ENCODE measurements at places on chromosomes 2 and 18. TPM values are rescaled to one million over a fixed set of nuclear protein-coding genes. Genes with fewer than 3 reads are reported as not detected.
A peak's percentile ranks its signal among the peaks of the same experiment; 100 is the strongest.

GRCh38 chr2:216181351-216181750, 72.2 kb downstream of the XRCC5 start:
- H3K4me3 ChIP-seq = no peak overlapping the region
- H3K27me3 ChIP-seq = no peaks in the 10 kb centered on the region
- H3K4me1 ChIP-seq = peaks cover 43% of the 10 kb centered on the region
- DNase-seq = no peak
- no peak overlapping the region for H3K27ac ChIP-seq
- H3K36me3 ChIP-seq = peaks cover 74% of the 10 kb centered on the region

- no peak overlapping the region for H3K27ac ChIP-seq
- DNase-seq = no peak
- H3K36me3 ChIP-seq = no peaks in the 10 kb centered on the region
- no peaks in the 10 kb centered on the region for H3K27me3 ChIP-seq
These were observed 298.9 kb downstream of the XIRP2 start for GRCh38 chr2:167187049-167187727.

DNA sequence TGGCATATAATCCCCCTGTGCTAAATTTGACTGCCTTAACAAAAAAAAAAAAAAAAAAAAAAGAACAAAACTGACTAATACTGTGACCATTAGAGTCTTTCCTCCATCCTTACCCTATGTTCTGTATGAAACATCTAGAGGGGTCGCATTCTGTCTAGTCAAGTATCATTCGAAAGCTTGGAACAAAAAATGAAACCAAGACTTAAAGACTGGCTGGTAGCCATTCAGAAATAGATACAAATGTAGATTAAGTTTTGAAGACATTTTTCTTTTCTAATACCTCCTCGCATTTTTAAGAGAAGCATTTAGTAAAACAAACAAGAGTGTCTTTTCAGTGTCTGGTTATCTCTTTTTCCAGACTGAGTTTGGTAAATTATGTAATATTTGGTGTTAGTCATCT, 66.7 kb downstream of the SPATS2L start:
- no peak for DNase-seq
- no peaks in the 10 kb centered on the region for H3K27me3 ChIP-seq
- H3K4me1 ChIP-seq = peaks cover 49% of the 10 kb centered on the region
- peaks cover 10% of the 10 kb centered on the region for H3K36me3 ChIP-seq

- no peak overlapping the region for H3K4me3 ChIP-seq
- DNase-seq = no peak
- H3K36me3 ChIP-seq = no peaks in the 10 kb centered on the region
These were observed 683 bp downstream of the GBX2 start for GRCh38 chr2:236167297-236168109.

- H3K36me3 ChIP-seq = peaks cover 40% of the 10 kb centered on the region
- no peaks in the 10 kb centered on the region for H3K27me3 ChIP-seq
- H3K27ac ChIP-seq = peak overlapping the region; percentile 53
- DNase-seq = no peak
These were observed 60.8 kb downstream of the EMILIN2 start for GRCh38 chr18:2907550-2908135.

- H3K4me1 ChIP-seq = peaks cover 13% of the 10 kb centered on the region
- no peak for DNase-seq
- H3K27me3 ChIP-seq = no peaks in the 10 kb centered on the region
- H3K36me3 ChIP-seq = peaks cover 35% of the 10 kb centered on the region
These were observed 25.5 kb downstream of the MPPE1 start for GRCh38 chr18:11882636-11883035.

- H3K4me1 ChIP-seq = no peaks in the 10 kb centered on the region
- no peak overlapping the region for H3K27ac ChIP-seq
- no peaks in the 10 kb centered on the region for H3K27me3 ChIP-seq
- no peak overlapping the region for H3K4me3 ChIP-seq
These were observed 308.6 kb downstream of the PIEZO2 start for GRCh38 chr18:10840743-10841142.

DNA sequence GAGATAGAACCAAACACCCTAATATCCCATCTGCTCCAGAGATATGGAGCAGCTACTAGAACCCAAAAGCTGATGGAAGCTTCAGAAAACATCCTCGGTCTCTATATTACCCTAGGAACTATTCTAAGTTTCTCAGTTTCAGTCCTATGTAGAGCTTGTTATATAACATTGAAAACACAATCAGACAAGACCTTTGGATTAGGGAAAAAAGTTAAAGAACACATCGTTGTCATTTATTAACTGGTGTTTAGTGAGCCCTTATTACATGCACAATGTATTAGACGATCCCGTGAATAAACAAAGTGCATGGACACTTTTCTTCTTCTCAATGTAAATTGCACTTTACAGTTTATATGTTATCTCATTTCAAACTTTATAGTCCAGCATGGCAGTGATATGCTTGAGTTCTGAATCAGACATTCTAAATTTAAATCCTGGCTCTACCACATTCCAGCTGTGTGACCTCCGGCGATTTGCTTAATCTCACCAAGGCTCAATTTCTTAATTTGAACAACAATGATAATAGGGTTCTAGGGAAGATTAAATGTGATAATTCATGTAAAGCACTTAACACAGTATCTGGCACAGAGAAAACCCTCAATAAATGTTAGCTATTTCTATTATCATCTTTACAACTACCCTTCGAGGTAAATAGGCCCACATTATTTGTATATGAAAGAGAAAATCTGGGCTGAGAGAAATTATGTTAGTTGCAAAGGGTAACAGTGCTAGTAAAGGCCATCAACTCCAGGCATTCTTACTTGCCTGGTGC, 83.6 kb upstream of the PIK3C3 start:
- no peak overlapping the region for H3K27ac ChIP-seq
- no peak for DNase-seq
- no peak overlapping the region for H3K4me3 ChIP-seq
- H3K4me1 ChIP-seq = peaks cover 4% of the 10 kb centered on the region

- DNase-seq = no peak
- H3K27ac ChIP-seq = no peak overlapping the region
- H3K4me3 ChIP-seq = peak overlapping the region; percentile 23
- H3K36me3 ChIP-seq = no peaks in the 10 kb centered on the region
- peaks cover 23% of the 10 kb centered on the region for H3K27me3 ChIP-seq
These were observed 784 bp downstream of the EDAR start for GRCh38 chr2:108988076-108988795.

GRCh38 chr2:3637692-3638455, 20.1 kb upstream of the ALLC start:
- H3K4me3 ChIP-seq = no peak overlapping the region
- H3K36me3 ChIP-seq = no peaks in the 10 kb centered on the region
- H3K4me1 ChIP-seq = peaks cover 4% of the 10 kb centered on the region
- DNase-seq = no peak
- no peak overlapping the region for H3K27ac ChIP-seq

DNA sequence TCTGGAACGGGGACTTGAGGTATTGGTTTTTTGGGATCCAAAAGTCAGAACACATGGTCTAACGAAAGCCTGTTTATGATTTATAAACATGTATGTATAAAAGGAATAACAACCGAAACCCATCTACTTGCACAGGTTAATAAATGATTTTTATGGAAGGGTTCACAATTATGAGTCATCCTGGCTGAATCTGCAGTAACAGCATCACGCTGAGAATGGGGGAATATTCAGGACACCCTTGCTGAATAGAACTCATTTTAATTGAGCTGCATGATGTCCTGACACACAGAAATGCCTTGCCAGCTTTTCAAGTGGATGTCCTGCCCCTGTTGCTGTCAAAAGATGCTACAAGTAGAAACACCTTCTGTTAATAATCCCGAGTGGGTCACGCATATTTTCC, 54.7 kb upstream of the TGFA start:
- H3K36me3 ChIP-seq = no peaks in the 10 kb centered on the region
- DNase-seq = no peak
- peaks cover 8% of the 10 kb centered on the region for H3K4me1 ChIP-seq
- H3K4me3 ChIP-seq = no peak overlapping the region
- H3K27me3 ChIP-seq = peaks cover 23% of the 10 kb centered on the region
- H3K27ac ChIP-seq = no peak overlapping the region

DNA sequence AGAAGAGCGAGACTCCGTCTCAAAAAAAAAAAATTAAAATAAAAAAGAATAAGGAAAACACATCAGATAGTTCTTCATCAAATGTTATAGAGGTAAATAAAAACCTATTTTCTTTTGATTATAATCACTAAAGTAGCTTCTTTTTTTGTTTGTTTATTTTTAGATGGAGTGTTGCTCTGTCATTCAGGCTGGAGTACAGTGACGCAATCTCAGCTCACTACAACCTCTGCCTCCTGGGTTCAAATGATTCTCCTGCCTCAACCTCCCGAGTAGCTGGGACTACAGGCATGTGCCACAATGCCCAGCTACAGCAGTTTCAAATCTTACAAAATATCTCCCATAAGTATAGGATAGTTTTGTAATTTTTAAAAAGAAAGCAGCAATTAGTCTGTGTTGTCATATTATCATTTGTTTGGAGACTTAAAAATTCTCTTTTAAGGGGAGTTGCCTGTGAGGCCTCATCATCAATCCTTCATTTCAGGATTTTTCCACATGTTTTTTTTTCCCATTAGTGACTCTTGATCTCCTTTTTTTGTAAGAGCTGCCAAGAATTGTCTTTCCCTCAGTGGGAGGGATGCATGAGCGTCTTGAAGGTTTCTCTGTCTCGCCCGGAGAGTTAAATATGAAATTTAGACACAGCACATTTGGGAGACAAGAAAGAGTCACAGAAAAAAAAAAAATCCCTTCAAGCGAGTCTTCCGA, 275.9 kb downstream of the CDCA7 start:
- H3K27ac ChIP-seq = no peak overlapping the region
- no peaks in the 10 kb centered on the region for H3K36me3 ChIP-seq
- H3K4me1 ChIP-seq = no peaks in the 10 kb centered on the region
- peaks cover 9% of the 10 kb centered on the region for H3K27me3 ChIP-seq

DNA sequence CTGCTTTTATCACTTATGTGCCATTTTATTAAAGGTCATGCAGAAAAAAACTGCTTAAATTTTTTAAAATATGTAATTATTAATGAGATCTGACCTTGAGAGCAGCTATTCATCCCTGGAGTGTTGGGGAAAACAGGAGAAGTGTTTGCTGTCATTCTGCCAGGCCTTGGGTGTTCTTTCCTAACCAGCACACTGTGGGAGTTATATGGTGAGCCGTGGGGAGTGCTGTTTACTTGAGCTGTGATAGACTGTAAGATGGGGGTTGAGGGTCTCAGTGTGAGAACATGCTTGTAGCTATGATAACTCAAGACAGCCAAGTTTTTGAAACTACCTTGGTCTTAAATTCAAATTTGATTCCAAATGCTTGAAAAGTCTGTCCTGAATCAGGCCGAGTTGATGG, 101.3 kb upstream of the ARHGAP28 start:
- no peaks in the 10 kb centered on the region for H3K36me3 ChIP-seq
- no peak overlapping the region for H3K4me3 ChIP-seq
- no peak for DNase-seq
- no peak overlapping the region for H3K27ac ChIP-seq

- DNase-seq = no peak
- no peaks in the 10 kb centered on the region for H3K36me3 ChIP-seq
- H3K27ac ChIP-seq = no peak overlapping the region
- H3K27me3 ChIP-seq = peaks cover 7% of the 10 kb centered on the region
- H3K4me1 ChIP-seq = peaks cover 20% of the 10 kb centered on the region
These were observed 904 bp upstream of the SFXN5 start for GRCh38 chr2:73072416-73072815.

DNA sequence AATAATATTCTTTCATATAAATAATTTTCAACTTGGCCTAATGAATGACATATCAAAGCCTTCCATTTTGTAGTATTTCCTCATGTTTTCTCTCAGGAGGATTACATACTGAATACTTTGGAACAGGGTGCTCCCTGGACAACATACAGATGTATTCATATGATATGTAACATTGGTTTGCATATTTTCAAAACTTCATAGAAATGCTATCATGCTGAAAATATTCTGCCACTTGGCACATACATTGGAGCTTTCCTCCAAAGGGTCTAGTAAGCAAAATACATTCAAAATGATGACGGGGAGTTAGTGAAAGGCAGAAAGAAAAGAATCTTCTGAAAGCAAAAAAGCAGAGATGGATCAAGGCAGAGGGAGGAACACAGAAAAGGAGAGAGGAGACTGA, 38.1 kb upstream of the RTN4 start:
- DNase-seq = no peak
- no peaks in the 10 kb centered on the region for H3K27me3 ChIP-seq
- H3K4me3 ChIP-seq = no peak overlapping the region
- no peaks in the 10 kb centered on the region for H3K36me3 ChIP-seq
- no peak overlapping the region for H3K27ac ChIP-seq

DNA sequence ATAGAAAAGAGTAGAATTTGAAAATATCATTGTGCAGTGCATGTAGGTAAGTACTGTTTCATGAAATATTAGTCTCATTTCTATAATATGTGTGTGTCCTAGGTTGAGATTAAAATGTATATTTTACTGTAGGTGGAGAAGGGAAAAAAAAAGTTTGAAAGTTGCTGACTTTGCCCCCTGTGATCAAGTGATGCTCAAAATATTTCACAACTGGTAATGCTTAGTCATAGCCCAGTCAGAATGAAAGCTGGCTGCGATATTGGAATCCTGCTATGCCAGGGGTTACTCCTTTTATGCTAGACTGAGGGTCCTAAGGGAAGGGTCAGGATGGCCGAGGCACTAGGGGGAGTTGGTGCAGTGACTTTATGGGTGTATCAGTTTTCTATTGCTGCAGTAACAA, 19.5 kb upstream of the CFAP36 start:
- no peak for DNase-seq
- H3K36me3 ChIP-seq = no peaks in the 10 kb centered on the region

- H3K4me3 ChIP-seq = no peak overlapping the region
- peaks cover 19% of the 10 kb centered on the region for H3K27me3 ChIP-seq
- H3K4me1 ChIP-seq = no peaks in the 10 kb centered on the region
- H3K36me3 ChIP-seq = no peaks in the 10 kb centered on the region
These were observed 306.8 kb downstream of the CELF4 start for GRCh38 chr18:37258819-37259218.

- no peak overlapping the region for H3K27ac ChIP-seq
- H3K4me1 ChIP-seq = peaks cover 5% of the 10 kb centered on the region
- H3K4me3 ChIP-seq = no peak overlapping the region
- H3K36me3 ChIP-seq = no peaks in the 10 kb centered on the region
These were observed 283.0 kb downstream of the TMX3 start for GRCh38 chr18:68431922-68432198.

- no peaks in the 10 kb centered on the region for H3K27me3 ChIP-seq
- H3K4me1 ChIP-seq = no peaks in the 10 kb centered on the region
- no peak for DNase-seq
- H3K4me3 ChIP-seq = no peak overlapping the region
- H3K27ac ChIP-seq = no peak overlapping the region
These were observed 41.9 kb upstream of the TBC1D8 start for GRCh38 chr2:101193033-101193626.

GRCh38 chr2:219724628-219725027, 97.2 kb downstream of the SLC4A3 start:
- H3K27ac ChIP-seq = no peak overlapping the region
- H3K4me3 ChIP-seq = no peak overlapping the region
- H3K36me3 ChIP-seq = no peaks in the 10 kb centered on the region
- DNase-seq = no peak
- peaks cover 2% of the 10 kb centered on the region for H3K27me3 ChIP-seq

The FAM161A gene
- total RNA-seq = 5.5 TPM

The FSHR gene
- not detected for total RNA-seq

The MC2R gene
- not detected for total RNA-seq

The PAPOLG gene
- total RNA-seq = 20.4 TPM

The CRIM1 gene
- 12.4 TPM for total RNA-seq

The POU3F3 gene
- not detected for total RNA-seq

The AUP1 gene
- 155 TPM for total RNA-seq

Data from activated T-helper 2 cell treated with anti-CD3 and anti-CD28 coated beads, Interferon-gamma antibody, Interleukin-2, Interleukin-4, amounts not matched to agents 10 μg/mL and 5 μg/mL and 100 μg/mL, durations not matched to agents 14 hours and 24 hours and 36 hours (primary cell).